Ovary (tissue), 10 donors: ENCODE measurements at places on chromosomes 12 and 14.

DNA sequence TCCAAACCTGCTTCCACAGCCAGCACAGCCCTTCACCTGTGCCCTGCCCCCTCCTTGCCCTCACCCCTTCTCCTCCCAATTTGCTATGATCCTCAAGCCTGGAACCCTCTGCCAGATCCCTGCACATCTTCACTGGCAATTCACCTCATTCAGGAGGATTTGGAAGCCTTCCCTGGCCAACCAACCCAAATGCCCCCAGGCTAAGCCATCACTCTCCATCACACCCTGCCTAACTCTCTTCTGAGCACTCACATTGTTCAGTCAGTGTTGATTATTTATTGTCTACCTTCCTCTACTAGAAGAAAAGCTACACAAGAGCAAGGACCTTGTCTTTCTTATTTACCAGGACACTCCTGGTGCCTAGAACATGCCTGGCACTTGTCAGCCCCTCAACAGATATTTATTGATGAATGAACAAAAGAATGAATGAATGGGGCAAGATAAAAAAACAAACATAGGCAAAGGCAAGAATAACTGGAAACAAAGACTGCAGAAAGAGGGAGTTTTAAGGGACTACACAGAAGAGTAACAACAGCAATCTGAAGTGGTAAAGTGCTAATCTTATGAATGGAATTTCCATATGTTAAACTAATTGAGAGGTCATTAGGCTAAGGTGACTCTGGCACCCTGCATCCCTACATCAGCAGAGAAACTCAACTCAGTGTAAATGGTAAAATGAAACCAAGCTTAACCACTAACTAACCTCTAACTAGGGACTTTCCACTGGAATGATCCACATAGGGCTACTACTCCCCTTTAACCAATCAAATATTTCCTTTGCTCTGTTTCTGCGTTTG, 33.4 kb downstream of the TMTC1 start:
- DNase-seq = no peak

- no peak for DNase-seq
These were observed 251.9 kb upstream of the ATXN7L3B start for GRCh38 chr12:74285773-74286172.

- DNase-seq = no peak
These were observed 645.4 kb upstream of the ATXN7L3B start for GRCh38 chr12:73892201-73892600.

DNA sequence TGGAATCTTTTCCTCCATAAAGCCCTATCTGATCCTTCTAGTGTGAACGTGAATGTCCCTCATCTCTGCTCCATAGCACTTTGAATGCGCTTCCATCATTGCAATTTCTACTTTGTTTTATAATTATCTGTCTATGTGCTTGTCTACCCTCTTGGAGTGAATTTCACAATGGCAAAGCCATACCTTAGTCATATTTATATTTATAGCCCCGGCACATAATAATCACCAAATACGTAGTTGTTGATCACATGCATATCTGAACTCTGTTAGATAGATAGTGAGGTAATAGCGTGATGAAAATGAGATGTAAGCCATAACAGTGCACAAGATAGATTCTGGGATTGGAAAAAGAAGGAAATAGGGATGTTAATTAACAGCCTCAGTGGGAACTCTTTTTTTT, 55.2 kb downstream of the MSRB3 start:
- no peak for DNase-seq

DNA sequence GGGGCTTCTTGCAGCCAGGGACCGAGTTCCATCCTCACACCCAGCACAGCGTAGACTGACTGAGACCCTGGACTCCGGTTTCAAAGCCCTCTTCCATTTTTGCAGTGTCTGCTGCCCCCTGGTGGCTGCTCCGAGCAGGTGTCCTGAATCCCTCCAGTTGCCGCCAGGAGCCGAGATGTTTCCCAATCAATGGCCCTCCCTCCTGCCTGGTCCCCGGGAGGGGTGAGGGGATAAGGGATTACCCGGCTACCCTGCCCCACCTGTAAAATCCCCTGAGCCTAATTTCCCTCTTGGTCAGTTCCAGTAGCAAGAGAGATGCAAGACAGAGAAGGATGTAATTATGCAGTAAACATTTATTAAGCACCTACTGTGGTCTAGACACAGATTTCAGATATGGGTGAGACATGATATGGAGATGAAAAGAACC, 55.0 kb downstream of the PHETA1 start:
- peak; percentile 64 for DNase-seq

GRCh38 chr12:122093098-122093883, 14.7 kb downstream of the MLXIP start:
- no peak for DNase-seq
